T follicular helper cell (primary cell): ENCODE measurements at places on chromosomes 3 and 15.

DNA sequence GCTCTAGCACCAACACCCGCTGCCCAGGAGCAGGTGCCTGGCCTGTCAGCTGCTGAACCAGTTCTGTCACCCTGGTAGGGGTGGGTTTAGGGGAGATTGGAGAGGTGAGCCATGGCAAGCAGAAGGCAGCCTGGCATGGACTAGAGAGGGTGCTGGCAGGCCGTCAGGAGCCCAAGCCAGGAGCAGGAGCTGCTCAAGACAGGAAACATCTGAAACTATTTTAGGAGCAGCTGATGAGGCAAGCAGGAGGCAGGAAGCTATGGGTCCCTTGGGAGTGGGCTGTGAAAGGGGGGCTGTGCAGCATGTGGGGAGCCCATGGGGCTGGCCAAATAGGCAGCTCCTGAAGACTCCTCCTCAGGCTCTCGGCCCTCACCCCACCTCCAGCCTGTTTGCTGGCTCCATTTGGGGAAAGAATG, 2.3 kb downstream of the INKA1 start:
- no peak for DNase-seq

GRCh38 chr3:187368251-187369088, at the start of gene RTP4:
Gene RTP4, plus strand, starts transcription at chr3:187368385. Its CDS starts 57 bp downstream, at chr3:187368442.
- no peak for DNase-seq

DNA sequence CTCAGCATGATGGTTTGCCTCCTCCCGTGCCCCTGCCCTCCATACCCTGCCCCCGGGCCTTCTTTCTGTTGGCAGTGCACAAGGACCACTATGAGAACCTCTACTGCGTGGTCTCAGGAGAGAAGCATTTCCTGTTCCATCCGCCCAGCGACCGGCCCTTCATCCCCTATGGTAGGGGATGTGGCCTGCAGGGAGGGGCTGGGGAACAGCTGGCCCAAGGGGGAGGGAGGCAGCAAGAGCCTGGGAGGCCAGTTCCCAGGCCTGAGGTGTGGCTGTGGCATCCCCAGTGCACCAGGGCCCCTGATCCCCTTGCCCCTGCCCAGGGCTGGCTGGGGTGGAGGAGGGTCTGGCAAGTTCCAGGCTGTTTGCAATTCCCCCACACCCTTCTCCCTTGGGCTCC, 2.6 kb upstream of the PLA2G4B start:
- DNase-seq: no peak

DNA sequence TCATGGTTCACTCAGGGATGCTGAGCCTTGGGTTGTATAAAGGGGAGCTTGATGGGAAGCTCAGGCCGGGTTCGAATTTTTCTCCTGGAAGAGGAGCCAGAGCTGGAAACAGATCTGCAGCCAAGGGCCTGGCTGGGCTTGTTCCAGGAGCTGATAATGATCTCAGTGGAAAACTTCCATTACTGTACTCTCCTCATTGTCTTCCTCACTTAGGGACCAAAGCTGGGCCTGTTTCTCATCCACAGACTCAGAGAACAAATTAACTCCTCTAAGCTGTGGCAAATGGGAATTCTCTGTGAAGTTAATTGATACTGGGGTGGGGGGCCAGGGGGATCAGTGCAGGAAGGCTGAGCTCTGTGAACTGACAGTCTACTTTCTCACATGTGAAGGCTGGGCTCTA, 92.0 kb downstream of the PRICKLE2 start:
- DNase-seq: no peak

DNA sequence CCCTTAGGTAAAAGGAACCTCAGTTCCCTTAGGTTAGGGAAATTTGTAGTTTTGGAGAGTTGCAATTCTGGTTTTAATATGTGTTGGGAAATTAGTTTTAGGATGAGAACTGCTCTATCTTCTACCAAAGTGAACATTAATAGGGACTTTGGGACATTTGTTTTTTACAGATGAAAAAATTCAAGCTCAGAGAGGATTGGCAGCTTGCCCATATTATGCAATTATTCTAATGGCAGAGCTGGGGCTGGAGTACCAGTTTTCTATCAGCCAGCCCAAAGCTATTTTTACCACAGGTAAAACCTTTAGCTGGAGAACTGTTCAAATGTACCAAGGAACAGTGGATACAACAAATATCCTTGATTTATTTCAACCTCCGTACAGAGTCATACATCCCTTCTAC, 127.0 kb downstream of the CPNE4 start:
- DNase-seq: no peak

- DNase-seq: no peak
These were observed 341.3 kb downstream of the LSAMP start for GRCh38 chr3:116103868-116104530.

DNA sequence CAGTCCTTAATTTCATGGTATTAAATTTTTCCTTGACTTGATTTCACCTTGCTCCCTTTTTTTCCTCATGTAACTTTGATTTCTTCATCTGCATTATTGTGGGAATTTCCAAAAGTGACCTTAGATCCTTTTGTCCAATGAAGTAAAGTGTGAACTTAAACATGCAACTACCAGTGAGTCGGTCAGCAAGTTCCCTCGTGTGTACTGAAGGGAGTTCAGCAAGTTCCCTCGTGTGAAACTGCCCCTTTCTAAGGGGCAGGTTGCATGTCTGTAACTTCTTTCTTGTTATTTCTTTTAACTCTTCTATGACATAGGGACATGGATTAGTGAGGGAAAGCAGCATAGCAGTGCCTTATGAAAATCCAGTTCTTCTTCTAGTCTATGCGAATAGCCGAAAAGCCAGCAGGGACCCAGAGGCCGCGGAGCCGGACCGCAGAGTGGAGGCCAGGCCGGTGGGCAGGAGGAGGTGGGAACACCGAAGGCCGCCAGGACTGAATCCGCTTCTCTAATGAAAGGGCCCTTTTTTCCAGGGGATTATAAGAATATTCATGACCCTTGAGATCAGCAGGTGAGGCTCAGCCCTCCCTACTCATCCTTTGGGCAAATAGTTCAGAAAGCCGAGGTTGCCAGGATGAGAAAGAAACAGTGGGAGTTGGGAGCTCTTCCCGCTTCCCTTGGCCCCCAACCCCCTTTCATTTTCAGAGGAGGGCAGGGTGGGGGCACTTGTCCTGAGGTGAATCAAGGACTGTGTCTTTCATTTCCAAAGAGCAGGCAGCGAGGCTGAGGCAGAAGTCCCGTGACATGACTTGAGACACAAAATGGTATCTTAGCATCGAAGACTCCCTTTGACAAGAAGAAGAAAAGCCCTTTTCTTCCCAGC, 117.5 kb downstream of the OPA1 start:
- DNase-seq: no peak

DNA sequence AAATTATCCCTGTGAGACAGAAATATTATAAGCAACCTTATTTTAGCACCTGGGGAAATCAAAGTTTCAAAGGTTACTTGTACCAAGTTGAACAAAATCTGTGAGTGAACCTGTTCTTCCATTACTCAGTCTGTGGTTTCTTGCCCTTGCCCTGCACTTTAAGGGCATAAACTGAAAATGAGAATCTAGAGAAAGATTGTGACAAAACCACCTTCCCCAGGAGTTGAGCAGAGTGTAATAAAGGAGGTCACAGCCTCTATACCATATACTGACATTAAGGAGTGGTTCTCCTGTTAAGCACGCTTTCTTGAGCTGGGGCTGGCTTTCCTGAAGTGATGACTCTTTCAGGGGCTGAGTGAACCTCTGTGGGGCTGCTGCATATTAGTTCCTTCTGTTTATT, 143.4 kb downstream of the PDCD6IP start:
- no peak for DNase-seq

- DNase-seq: no peak
These were observed 141.8 kb downstream of the FILIP1L start for GRCh38 chr3:99972380-99973104.

GRCh38 chr3:24943961-24944360, 449.3 kb upstream of the THRB start:
- no peak for DNase-seq

DNA sequence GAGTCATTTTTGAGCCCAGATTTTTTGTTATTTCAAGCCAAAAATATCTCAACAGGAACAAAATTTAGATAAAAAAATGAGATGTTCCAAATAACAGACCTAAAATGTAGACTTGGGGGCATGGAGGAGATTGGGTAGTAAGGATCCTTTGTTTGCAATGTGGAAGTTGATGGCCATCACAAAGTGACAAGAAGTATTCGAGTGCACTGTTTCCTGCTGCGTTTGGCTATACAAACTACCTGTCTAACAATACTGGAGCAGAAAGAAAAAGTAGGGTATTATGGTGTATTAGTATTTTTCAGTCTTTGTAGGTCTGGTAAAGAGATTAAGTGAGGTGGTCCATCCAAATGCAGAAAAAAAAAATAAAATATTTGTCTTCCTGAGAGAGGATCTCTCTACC, 284.2 kb downstream of the C3orf38 start:
- DNase-seq: no peak

- no peak for DNase-seq
These were observed 34.7 kb downstream of the TMEM158 start for GRCh38 chr3:45191424-45191823.

GRCh38 chr3:151101270-151101969, 16.0 kb downstream of the MED12L start:
- DNase-seq: no peak

- no peak for DNase-seq
These were observed 19.9 kb downstream of the BBX start for GRCh38 chr3:107542665-107543064.

DNA sequence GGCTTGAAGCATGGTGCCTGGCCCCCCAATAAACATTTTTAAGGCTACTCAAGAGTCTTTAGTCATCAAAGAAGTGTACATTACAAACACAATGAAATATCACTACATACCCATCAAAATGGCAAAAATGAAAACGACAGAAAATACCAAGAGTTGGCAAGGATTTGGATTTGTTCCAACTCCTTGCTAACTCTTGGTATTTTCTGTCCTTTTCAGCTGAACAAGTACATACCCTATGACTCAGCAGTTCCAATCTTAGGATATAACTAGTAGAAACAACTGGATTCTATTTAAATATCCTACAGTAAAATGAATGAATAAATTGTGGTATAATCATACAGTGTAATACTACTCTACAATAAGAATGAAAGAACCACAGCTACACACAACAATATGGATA, 25.1 kb upstream of the GABPB1 start:
- no peak for DNase-seq

GRCh38 chr15:40058476-40059140, 19.6 kb upstream of the SRP14 start:
- DNase-seq: no peak

DNA sequence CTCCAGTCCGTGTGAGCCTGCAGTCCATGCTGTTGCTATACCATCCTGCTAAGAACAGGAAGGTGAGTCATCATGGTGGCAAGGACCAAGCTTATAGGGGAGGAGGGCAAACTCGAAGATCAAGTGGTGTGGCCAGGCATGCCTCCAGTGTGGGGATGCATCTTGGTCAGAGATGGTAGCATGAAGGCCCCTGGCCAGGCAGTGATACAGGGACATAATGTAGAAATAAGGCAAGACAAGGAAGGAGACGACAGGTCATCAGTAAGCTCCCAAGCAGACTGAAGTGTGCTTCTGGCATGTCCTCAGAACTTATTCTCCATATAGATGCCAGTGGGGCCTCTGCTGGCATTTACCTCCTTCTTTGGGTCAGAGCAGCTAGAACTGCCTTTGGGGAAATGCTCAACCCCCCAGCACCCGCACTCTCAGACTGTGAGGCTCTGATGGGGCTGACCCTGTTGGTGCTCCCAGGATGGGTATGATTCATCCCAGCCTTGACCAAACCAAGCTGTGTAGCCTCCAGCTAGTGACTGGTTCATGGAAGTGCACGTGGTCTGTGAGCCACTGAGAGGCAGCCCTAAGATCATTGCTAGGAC, 52.5 kb upstream of the ATP2B2 start:
- no peak for DNase-seq

DNA sequence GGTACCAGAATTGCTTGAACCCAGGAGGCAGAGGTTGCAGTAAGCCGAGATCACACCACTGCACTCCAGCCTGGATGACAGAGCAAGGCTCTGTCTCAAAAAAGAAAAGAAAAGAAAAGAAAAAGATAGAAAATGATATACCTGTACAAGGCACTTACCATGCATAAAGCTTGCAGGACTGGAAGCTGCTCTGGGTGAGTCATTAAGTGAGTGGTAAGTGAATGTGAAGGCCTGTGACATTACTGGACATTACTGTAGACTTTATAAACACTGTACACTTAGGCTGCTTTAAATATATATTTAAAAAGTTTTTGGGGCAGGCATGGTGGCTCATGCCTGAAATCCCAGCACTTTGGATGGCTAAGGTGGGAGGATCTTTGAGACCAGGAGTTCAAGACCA, 99.2 kb downstream of the SLMAP start:
- DNase-seq: no peak

DNA sequence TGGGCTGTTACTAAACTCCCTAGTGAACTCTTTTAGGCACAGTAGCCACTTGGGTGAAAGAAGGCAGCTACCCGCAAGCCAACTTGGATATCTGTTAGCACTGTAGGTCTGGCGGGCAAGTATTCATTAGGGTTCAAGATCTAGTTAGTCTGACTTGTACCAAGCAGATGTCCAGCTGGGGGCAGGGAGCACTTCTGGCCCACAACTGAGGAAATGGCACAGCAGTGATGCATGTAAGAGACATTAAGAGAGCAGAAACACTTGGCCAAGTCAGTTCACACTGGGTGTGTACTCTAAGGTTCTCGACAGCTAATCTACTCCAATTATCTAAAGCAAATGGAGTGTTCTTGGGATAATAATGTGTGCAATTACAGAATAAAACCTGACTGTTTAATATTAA, 131.7 kb downstream of the CTNNB1 start:
- DNase-seq: no peak

DNA sequence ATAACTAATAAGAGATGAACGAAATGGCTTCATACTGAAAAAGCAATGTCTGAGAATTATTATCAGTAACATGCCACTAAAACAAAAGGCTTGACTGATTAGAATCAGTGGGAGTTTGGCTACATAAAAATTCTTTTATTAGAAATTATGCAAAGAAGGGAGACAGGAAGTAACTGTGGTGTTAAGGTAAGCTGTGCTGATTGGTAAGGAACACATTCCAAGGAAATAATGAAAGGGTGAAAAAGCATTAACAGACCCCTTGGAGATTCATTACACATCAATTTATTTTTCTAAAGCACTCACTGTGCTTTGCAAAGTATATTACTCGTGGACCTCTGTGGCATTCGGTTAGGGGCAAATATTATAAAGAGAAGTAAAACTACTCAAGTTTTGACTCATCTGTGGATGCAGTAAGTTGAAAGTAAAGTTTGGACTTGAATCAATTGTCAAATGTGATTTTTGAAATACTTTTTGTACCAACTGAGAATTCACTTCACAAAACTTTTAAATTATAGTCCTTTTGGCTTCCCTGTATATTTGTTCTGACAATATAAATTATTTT, 176.1 kb upstream of the ZPLD1 start:
- no peak for DNase-seq

DNA sequence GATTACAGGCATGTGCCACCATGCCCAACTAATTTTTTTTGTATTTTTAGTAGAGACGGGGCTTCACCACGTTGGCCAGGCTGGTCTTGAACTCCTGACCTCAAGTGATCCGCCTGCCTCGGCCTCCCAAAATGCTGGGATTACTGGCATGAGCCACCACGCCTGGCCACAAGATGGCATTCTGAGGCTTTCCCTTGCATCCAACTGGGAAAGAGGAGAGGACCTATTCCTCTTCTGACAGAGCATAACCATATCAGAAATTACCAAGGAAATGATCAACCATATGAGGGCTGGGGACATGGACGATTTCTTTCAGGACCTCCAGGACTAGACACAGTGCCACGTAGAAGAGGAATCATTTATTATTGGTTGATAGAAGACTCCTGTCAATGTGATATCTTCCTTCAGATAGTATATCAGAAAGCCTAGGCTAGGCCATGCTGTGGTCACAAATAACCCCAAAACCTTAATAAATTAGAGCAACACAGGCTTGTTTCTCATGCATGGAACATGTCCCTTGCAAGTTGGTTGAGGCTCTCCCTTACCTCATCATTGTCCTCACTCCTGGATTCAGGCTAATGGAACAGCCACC, 372.3 kb upstream of the IL12A start:
- no peak for DNase-seq
